ENCODE measurements at places on chromosomes 11 and 22.

- ATAC-seq: no peak
Observed at GRCh38 chr11:124536520-124536919, 6.9 kb downstream of the OR8B12 start.

DNA sequence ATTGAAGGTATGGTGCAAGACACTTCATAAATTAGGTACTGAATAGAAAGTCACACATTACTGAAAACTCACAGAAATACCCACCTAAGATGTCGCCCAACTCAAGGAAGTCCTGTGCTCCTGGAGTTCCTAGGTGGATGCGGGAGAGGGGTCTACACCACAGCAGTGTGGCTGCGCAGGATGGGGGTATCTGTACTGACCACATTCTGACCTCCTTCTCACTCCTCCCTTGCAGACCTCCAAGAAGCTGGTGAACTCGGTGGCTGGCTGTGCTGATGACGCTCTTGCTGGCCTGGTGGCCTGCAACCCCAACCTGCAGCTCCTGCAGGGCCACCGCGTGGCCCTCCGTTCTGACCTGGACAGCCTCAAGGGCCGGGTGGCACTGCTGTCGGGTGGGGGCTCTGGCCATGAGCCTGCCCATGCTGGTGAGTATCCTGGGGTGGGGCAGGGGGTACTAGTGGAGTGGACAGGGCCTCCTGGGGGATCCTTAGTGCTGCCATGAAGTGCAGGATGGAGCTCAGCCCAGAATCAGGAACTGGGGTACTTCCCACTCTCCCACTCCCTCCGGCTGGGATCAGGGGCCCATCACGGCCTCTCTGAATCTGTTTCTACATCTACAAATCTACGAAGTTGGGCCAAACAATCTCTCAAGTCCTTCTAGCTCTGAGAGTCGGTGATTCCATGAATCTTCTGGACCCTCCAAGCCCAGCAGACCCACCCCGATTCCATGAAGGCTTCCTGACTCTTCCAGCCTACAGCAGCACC, 4.9 kb downstream of the TKFC start:
- no peak for ATAC-seq

GRCh38 chr11:6608011-6608410, 4.0 kb downstream of the TAF10 start:
- no peak for ATAC-seq

GRCh38 chr11:133794205-133794604, 51.1 kb downstream of the SPATA19 start:
- no peak for ATAC-seq

DNA sequence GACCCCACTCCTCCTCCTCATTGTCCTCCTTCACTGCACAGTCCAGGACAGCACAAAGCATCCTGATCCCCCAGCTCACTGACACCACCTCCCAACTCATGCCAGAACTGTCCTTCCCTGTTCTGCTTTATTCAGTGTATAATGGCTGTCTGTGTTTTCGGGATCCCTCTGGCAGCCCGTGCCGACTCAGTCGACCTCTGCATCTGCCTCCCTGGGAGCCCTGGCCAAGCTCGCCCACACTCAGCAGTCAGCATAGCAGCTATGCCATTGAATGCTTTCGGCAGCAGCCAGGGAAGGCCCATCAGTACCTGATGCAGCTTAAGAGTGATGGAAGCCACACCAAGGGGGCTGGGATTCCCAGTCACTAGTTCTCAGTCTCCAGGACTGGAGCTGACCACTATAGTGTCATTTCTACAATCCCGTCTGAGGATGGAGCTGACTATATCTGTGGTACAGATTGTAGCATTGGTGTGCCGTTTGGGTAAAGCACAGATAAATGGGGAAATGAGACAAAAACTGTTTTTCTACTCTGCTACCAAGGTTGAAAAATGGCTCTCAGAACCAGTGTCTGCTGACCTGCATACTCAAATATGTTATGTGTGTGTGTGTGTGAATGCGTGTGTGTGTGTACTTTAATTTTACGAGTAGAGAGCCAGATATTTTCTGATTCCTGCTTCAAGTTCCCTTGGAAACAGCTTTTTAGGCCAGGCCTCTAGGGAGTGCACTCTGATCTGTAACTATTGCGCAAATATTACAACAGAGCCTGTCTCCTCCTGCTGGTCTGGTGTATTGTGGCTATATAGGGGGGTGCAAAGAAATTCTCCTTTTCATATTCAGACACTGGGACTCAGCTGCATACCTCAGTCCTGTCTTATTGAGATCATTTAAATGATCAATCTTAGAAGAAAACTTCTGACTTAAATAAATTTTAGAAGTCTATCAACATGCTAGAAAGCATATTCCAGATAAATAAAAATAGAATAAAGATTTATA, 78.8 kb upstream of the TOP3B start:
- peak; percentile 87 for ATAC-seq

DNA sequence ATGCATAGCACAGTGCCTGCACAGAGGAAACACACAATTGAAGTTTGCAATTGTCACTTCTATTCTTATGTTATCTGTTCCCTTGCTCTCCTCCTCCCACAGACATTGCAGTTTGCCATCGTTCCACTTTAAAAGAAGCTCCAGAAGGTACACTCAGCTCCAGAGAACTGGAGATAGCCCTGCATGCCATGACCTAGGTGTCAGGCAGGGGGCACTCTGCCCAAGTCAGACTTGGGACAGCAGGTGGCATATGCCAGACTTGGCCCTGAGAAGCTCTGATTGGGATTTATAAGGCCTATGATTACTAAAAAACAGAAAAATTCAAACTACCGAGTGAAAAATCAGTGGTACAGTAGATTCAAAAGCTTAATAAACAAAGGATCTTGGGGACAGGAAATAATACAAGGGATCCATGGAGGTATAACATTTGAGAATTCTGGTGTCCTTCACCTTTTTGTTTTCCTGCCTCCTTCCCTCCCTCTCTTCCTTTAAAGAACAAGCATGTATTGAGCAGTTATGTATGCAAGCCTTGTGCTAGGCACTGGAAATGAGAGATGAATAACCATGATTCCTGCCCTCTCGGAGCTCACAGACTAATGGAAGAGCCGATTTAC, 40.0 kb downstream of the TENM4 start:
- ATAC-seq: peak; percentile 58

Data from motor neuron (in vitro differentiated cells).